Stomach (tissue), 19 donors: ENCODE measurements at places on chromosomes 7 and 10. TPM values are rescaled to one million over a fixed set of nuclear protein-coding genes. Genes with fewer than 3 reads are reported as not detected.
A peak's percentile ranks its signal among the peaks of the same experiment; 100 is the strongest.

The PRKG1 gene
- total RNA-seq = 26.8 TPM

The FAM180A gene
- 5.8 TPM for total RNA-seq

The GHITM gene
- 186 TPM for total RNA-seq

- DNase-seq = peak; percentile 82
- H3K4me1 ChIP-seq = peaks cover 33% of the 10 kb centered on the region
- H3K36me3 ChIP-seq = peaks cover 15% of the 10 kb centered on the region
- H3K27me3 ChIP-seq = no peaks in the 10 kb centered on the region
- peak overlapping the region; percentile 95 for H3K27ac ChIP-seq
Measured at GRCh38 chr10:130109796-130110245, 809 bp downstream of the C10orf143 start.

- H3K4me3 ChIP-seq = no peak overlapping the region
- H3K27me3 ChIP-seq = peaks cover 3% of the 10 kb centered on the region
- no peaks in the 10 kb centered on the region for H3K4me1 ChIP-seq
- no peaks in the 10 kb centered on the region for H3K36me3 ChIP-seq
- peak; percentile 50 for DNase-seq
- H3K27ac ChIP-seq = no peak overlapping the region
Measured at GRCh38 chr7:23261843-23262452, 15.4 kb downstream of the GPNMB start.

DNA sequence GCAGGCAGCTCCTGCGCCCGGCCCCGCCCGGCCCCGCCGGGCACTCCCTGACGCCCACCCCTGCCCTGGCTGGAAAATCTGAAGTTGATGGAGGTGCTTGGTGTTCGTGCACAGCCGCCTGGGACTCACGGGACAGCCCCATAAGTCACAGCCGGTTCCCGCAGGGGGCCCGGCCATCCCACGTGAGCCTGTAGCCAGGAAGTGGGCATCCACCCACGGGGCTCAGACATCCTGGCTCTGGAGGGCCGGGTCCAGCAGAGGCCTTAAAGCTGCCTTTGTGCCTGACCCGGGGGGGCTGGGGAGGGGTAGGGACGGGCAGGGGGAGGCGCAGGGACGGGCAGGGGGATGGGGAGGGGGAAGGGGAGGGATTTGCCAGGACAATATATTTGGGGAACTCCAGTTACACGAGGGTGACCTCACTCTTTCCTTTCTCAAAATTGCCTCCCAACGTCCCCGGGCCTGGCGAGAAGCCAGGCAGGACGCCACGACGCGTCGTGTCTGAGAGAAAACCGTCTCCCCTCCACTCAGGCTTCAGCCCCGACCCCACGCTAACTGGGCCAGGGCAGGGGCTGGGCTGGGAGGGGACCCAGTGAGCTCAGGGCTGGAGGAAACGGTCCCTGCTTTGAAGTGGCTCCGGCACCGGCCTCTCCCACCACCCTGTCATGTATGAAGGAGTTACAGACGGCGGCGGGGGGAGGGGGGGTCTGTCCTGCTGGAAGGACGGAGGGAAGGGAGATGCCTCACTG, 82.1 kb upstream of the PDGFA start:
- H3K36me3 ChIP-seq = peaks cover 21% of the 10 kb centered on the region
- no peaks in the 10 kb centered on the region for H3K27me3 ChIP-seq
- H3K27ac ChIP-seq = peak overlapping the region; percentile 87
- peak; percentile 49 for DNase-seq

- no peaks in the 10 kb centered on the region for H3K36me3 ChIP-seq
- H3K27me3 ChIP-seq = no peaks in the 10 kb centered on the region
- no peak overlapping the region for H3K4me3 ChIP-seq
- H3K27ac ChIP-seq = no peak overlapping the region
- DNase-seq = no peak
Measured at GRCh38 chr7:17166824-17167379, 131.6 kb upstream of the AHR start.

DNA sequence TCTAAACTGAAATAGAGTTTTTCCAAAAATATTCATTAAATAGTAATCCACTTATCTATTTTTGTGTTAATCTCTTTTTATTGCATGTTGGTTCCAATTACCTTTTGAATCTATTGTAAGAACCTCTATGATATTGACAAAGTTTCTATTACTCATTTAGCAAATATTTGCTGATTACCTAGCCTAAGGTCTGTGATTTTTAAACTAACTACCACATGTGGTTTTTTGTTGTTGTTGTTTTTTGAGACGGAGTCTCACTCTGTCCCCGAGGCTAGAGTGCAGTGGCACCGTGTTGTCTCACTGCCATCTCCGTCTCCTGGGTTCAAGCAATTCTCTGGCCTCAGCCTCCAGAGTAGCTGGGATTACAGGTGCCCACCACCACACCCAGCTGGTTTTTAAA, 2.0 kb upstream of the ASB13 start:
- H3K36me3 ChIP-seq = no peaks in the 10 kb centered on the region
- no peak for DNase-seq
- H3K4me1 ChIP-seq = peaks cover 37% of the 10 kb centered on the region

DNA sequence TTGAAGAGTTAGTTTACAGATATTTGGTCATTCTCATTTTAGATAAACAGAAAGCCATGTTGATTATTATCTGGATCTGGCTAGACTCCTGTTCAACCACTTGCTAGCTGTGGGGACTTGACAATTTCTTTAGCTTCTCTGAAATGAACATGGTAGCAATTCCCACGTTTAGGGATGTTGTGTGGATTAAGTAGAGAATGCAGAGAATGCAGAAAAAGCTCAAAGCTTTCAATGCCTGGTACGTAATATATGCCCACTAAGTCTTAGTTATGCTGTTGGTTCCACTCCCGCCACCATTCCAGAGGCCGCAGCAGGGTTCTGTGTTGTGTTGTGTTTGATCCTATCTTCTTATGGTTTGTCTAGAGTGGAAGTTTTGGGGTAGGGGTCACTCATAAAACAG, 39.2 kb upstream of the RPA3 start:
- H3K27me3 ChIP-seq = no peaks in the 10 kb centered on the region
- no peaks in the 10 kb centered on the region for H3K36me3 ChIP-seq
- DNase-seq = no peak
- H3K4me1 ChIP-seq = peaks cover 6% of the 10 kb centered on the region
- no peak overlapping the region for H3K27ac ChIP-seq

- peak; percentile 28 for DNase-seq
- no peaks in the 10 kb centered on the region for H3K4me1 ChIP-seq
- no peaks in the 10 kb centered on the region for H3K27me3 ChIP-seq
- no peaks in the 10 kb centered on the region for H3K36me3 ChIP-seq
- H3K27ac ChIP-seq = peak overlapping the region; percentile 32
Measured at GRCh38 chr10:13978533-13979115, 352.1 kb downstream of the FRMD4A start.
